ENCODE measurements at places on chromosomes 12 and 14.
A peak's percentile ranks its signal among the peaks of the same experiment; 100 is the strongest.

DNA sequence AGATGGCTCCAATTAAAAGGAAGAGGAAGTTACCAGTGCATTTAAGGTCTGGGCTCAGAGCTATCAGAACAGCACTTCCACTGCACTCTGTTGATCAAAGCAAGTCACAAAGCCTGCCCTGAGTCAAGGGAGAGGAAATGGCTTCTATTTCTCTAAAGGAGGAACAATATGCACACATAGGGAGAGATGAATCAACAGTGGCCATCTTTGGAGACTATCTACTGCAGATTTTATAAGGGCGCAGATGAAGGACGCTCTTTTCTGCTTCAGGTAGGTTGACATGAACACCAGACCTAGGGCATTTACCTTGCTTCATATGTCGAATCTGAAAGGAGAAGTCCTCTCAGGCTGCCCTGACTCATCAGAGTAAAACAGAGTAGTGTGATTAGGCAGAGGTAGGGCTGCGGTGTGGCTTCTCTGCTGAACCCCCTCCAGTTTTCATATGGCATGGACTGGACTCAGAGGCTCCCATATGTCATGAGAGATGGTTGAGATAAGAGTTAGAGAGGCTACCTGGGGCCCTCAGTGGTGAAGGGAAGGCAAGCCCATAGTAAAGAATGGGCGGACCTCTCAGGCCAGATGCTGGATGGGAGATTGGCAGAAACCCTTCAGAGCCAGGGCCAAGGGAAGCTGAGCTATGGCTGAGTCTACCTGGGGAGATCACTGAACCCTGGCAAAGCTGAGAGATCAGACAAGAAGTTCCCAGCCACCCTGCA lies 84.4 kb downstream of the ARF6 start:
- peak overlapping the region; percentile 71 for H3K4me3 ChIP-seq
- H3K36me3 ChIP-seq = no peaks in the 10 kb centered on the region
- peak overlapping the region; percentile 91 for H3K27ac ChIP-seq
- DNase-seq = peak; percentile 44
- H3K27me3 ChIP-seq = no peaks in the 10 kb centered on the region
- peaks cover 40% of the 10 kb centered on the region for H3K4me1 ChIP-seq

GRCh38 chr14:100263141-100263540 lies 24.2 kb downstream of the YY1 start:
- H3K4me1 ChIP-seq = peaks cover 48% of the 10 kb centered on the region
- H3K27ac ChIP-seq = no peak overlapping the region
- no peaks in the 10 kb centered on the region for H3K27me3 ChIP-seq
- H3K4me3 ChIP-seq = no peak overlapping the region
- H3K36me3 ChIP-seq = peaks cover 38% of the 10 kb centered on the region

DNA sequence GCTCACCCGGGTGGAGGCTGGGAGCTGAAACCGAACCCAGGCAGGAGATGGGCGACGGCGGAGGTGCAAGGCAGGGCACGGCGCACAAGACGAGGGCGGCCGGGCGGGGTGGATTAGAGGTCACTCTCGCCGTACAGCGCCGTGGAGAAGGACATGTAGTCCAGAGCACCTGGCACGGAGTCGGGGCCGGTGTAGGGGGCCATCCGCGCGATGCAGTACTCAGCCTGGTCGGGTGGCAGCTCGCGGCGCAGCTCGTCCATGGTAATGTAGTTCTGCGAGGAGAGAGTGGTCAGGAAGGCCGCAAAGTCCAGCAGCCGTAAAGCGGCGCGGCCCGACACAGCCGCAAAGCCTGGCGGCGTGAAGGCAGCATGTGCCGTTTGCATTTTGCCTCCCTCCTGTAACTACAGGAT lies 81.9 kb upstream of the ZFP36L1 start:
- no peak overlapping the region for H3K4me3 ChIP-seq
- H3K27ac ChIP-seq = no peak overlapping the region
- H3K27me3 ChIP-seq = no peaks in the 10 kb centered on the region
- H3K4me1 ChIP-seq = no peaks in the 10 kb centered on the region
- no peak for DNase-seq
- peaks cover 26% of the 10 kb centered on the region for H3K36me3 ChIP-seq

- no peak overlapping the region for H3K4me3 ChIP-seq
- peaks cover 2% of the 10 kb centered on the region for H3K27me3 ChIP-seq
- H3K36me3 ChIP-seq = no peaks in the 10 kb centered on the region
- H3K4me1 ChIP-seq = peaks cover 4% of the 10 kb centered on the region
These were observed 23.0 kb downstream of the ACACB start for GRCh38 chr12:109139360-109139759.

DNA sequence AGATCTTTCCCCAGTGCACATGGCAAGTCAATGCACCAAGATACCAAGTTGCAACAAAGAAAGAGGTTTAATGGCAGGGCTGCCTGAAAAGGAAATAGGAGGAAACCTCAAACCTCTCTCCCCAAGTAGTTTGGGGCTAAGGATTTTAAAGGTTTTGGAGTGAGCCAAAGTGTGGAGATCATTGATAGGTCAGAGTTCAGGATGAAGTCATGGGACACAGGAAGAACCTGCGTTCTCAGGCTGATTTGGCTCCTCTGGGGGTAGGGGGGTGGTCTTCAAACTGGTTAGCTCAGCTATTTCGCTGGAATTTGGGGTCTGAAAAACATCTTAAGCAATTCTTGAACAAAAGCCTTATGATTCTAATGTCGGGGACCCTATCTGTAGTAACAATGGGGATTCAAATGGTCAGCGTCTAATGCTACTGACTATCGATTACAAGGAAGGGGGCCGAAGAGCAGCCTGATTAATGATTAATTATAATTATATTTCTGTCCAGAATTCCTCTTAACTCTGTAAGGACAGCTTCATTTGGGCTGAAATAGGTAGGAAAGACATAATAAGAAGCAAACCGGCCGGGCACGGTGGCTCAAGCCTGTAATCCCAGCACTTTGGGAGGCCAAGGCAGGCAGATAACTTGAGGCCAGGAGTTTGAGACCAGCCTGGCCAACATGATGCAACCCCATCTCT lies 31.4 kb downstream of the AICDA start:
- H3K4me1 ChIP-seq = no peaks in the 10 kb centered on the region
- H3K4me3 ChIP-seq = no peak overlapping the region
- no peaks in the 10 kb centered on the region for H3K36me3 ChIP-seq
- peaks cover 4% of the 10 kb centered on the region for H3K27me3 ChIP-seq

- no peak for DNase-seq
- peaks cover 30% of the 10 kb centered on the region for H3K27me3 ChIP-seq
- no peaks in the 10 kb centered on the region for H3K36me3 ChIP-seq
- H3K4me1 ChIP-seq = no peaks in the 10 kb centered on the region
These were observed 16.2 kb downstream of the CLMN start for GRCh38 chr14:95303552-95303951.

GRCh38 chr14:105151084-105151837 lies 17.3 kb downstream of the JAG2 start:
- H3K27ac ChIP-seq = no peak overlapping the region
- no peak for DNase-seq
- H3K4me1 ChIP-seq = no peaks in the 10 kb centered on the region
- H3K4me3 ChIP-seq = no peak overlapping the region

DNA sequence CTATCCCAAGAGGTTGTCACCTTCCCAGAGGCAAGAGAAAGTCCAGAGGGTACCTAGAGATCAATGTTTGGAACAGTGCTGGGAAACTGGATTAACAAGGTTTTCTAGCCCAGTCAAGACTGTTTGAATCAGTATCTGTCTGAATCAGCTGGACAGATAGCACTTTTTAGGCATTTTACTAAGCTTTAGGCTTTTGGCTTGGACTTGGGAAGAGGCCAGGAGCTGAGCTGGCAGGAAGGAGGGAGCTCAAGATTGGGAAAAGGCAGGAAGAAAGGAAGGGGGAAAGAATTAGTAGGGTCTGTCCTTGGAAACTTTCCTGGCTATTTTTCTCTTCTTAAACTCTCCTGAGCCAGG lies 8.3 kb downstream of the IKZF4 start:
- peak overlapping the region; percentile 56 for H3K27ac ChIP-seq
- peaks cover 34% of the 10 kb centered on the region for H3K4me1 ChIP-seq
- peaks cover 60% of the 10 kb centered on the region for H3K36me3 ChIP-seq
- DNase-seq = no peak
- H3K27me3 ChIP-seq = no peaks in the 10 kb centered on the region

DNA sequence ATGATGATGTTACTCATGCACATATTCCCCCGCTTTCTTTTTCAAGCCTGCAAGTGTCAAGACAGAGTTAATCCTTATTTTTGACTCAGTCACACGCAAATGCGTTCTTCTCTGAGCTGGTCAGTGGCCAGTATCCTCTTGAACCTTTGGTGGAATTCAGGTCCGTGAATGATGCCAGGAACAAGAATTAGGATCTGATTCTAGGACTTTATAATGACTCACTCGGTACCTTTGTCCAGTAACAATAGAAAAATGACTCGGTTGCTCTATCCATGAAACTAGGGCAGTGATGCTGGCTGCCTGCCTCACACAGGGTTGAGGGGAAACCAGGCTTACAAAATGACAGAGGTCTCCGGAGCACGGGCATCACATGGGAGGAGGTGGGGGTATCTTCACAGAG lies 185.8 kb upstream of the NUDT4 start:
- H3K36me3 ChIP-seq = no peaks in the 10 kb centered on the region
- H3K27me3 ChIP-seq = peaks cover 2% of the 10 kb centered on the region
- no peaks in the 10 kb centered on the region for H3K4me1 ChIP-seq
- no peak overlapping the region for H3K4me3 ChIP-seq

Measured in T-helper 2 cell treated with Interferon-gamma antibody and Interleukin-4, amounts not matched to agents 5 μg/mL and 100 μg/mL, for 36 hours (primary cell).